ENCODE measurements at places on chromosomes 11 and 22.

DNA sequence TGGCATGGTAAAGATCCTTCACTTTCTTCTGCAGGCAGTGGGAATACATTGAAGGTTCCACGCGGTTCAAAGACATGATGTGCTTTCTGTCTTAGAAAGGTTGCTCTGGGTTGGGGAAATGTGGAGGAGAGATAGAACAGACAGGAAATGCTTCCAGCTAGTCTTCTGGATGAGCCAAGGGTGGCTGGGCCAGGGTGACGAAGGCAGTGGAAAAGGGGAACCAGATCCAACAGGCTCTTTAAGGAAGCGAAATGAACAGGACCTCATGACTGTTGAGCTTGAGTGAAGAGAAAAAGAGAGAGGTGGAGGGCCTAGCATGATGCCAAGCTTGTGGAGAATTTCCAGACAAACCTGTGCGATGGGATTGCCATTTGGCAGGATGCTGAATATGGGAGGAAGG is 56.4 kb upstream of the LMO1 start:
- DNase-seq, result no peak

GRCh38 chr11:120759046-120759445 is 247.5 kb downstream of the GRIK4 start:
- no peak for DNase-seq

- peak; percentile 88 for DNase-seq
Observed at GRCh38 chr11:66842896-66843775, at the start of gene RCE1. Gene RCE1, plus strand, starts transcription at chr11:66843441. Its CDS starts 15 bp downstream, at chr11:66843456.

DNA sequence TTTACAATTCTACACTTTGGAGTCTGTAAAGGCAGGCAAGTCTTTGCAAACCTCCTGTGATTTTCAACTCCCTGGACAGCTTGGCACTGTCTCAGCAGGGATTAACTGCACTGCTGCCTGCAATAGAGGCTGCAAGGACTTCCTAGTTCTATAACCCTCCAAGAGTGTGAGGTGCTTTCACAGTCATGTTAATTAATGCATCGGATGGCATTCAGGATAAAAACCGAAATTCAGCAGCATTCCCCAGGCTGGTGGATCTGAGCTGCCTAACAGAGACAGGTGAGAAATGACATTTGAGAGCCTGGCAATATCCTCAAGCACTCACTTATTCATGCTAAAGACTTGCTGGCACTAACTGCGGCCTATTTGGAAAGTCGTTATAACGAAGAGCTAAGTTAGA is 85.0 kb downstream of the LARGE1 start:
- DNase-seq, result no peak

DNA sequence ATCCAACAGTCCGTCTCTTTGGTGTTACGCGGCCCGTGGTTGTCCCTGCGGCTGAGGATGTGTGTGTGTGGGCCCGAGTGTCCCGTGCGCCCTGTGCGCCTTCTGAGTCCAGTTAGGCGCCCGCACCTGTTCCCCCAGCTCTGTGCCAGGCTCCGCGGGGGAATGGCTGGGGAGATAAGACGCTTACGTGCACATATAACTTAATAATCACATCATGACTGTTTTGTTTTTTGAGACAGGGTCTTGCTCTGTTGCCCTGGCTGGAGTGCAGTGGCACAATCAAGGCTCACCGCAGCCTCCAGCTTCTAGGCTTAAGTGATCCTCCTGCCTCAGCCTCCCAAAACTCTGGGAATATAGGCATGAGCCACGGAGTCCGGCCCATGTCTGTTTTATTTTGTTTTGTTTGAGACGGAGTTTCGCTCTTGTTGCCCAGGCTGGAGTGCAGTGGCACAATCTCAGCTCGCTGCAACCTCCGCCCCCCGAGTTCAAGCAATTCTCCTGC is 817 bp downstream of the ARL2 start:
- no peak for DNase-seq

- DNase-seq, result peak; percentile 42
Observed at GRCh38 chr11:74388678-74389327, 9.4 kb downstream of the PGM2L1 start.

GRCh38 chr22:46352691-46353386 is 17.3 kb downstream of the TRMU start:
- no peak for DNase-seq

- DNase-seq, result no peak
Observed at GRCh38 chr22:22897947-22898346, 10.3 kb downstream of the IGLL5 start.

GRCh38 chr22:49297286-49297870 is 530.3 kb downstream of the BRD1 start:
- DNase-seq, result no peak

DNA sequence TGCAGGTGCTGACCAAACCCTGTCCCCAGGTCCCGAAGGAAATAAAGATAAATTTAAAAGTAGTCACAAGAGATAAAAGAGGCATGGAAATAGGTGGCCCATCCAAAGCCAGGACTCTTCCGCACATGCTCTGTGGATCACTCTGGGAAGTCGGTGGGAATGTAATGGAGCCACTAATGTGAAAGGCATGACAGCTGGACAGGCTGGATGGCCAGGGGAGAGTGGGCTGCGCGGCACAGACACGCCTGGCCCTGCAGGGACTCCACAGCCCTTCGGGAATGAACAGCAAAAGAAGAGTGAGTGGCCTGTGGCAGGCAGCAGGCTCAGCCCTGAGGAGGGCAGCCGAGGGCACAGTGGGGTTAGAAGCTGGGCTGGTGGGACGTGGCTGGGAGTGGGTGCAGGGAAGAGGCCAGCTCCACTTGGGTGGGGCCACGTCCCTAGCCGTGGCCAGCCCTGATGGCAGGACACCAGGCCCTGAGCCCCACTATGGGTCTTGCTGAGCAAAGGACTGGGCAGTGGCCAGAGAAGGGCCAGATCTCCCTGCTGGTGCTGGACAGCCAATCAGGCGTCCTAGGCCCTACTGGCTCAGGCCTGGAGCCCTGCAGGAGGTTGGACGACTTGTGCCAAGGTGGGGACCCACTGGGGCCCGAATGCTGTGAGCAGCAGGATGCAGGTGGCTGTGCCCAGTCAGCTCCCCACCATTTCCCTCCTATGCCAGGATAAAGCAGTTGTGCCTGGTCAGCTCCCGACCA is 31.3 kb upstream of the GNB1L start:
- no peak for DNase-seq

DNA sequence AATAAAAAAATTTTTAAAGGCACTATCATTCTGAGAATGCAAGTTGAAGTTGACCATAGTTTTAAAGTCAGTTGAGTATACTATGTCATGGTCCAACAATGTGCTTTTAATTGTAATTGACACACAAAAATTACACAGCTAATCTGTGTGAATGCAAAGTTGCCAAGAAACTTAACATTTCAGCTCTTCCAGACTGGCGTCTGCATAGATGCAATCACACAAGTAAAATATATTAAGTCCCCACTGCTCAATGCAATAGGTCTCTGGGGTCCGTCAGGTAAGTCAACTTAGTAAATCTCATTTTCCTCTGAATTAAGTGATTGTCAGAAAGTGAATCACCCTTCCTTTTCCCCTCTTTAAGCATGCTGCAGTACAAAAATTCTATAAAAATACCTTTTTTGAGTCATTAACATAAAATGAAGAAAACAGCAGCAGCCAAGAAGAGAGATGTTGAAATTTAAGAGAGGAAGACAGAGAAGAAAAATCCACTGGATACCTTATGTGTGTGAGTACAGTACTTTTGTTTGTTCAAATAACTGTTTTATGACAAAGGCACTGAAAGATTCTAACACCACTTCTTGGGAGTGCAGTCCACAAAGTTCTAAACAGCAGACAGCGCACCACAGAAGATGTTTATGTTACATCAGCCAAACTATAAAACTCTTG is 5.1 kb downstream of the FZD4 start:
- no peak for DNase-seq

GRCh38 chr11:117563556-117563955 is 233.5 kb downstream of the DSCAML1 start:
- no peak for DNase-seq

DNA sequence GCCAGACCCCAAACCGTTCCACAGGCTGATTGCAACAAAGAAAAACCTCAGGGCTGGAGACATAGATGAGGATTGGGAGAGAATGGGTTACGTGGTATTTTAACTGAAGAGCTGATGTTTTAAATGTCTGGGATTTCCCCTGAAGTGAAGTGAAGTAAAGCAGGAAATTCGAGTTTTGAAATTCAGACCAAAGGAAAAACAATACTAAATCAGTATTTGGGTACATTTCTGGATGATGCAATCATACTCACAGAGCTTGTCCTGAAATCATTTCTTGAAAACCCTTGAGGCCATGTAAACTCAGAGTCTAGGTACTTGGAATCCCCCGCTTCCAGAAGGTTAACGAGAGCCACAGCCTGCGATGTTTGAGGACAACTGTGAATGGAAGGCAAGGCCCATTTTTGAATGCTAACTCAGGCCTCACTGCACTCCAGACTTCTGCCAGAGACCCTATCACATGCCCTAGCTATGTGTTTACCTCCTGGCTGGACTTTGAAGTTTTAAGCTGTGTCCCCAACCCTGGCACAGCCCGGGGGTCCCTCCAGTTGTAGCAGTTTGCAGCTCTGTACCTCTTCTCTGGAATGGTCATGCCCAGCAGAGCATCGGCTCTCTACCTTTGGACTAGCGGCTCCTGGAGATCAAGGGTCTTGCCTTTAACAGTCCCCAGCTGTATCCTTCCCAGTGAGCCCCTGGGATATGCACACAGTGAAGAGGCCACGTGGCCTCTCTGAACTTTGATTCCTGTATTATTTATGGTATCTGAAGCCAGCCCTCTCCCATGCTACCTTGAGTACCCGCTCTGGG is 5.4 kb upstream of the FTH1 start:
- no peak for DNase-seq

- DNase-seq, result no peak
Observed at GRCh38 chr11:64745521-64746328, 1.8 kb upstream of the RASGRP2 start.

GRCh38 chr11:85127349-85127748 is 499.8 kb downstream of the DLG2 start:
- no peak for DNase-seq
